NCI-H2081 (cell line): ENCODE measurements at places on chromosomes 12 and 14.

GRCh38 chr14:55028066-55028465 lies 1.0 kb downstream of the SOCS4 start:
- no peak for DNase-seq

- DNase-seq, result no peak
Measured at GRCh38 chr14:55585854-55586253, 5.8 kb downstream of the KTN1 start.

- DNase-seq, result no peak
Measured at GRCh38 chr12:68750506-68750905, 4.5 kb downstream of the SLC35E3 start.

DNA sequence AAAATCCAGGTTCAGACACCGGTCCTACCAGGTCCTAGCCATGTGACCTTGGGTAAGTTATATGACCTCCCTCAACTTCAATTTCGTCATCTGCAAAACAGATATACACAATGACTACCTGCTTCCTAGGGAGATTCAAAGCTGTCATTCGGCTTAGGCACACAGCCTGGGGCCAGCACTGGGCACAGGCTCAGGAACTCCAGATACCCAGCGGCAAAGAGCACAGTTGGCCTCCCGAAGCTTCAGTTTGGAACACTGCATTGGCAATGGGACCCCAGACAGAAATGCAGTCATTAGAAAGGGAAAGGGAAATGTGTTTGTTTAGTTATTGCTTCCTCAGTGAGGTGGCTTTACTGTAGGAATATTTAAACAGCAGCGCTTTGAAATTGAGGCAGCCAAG lies 11.4 kb downstream of the PLEKHG6 start:
- peak; percentile 43 for DNase-seq

- no peak for DNase-seq
Measured at GRCh38 chr14:87566991-87567390, 426.0 kb downstream of the GALC start.

- no peak for DNase-seq
Measured at GRCh38 chr12:23098517-23098916, 473.5 kb downstream of the ETNK1 start.

DNA sequence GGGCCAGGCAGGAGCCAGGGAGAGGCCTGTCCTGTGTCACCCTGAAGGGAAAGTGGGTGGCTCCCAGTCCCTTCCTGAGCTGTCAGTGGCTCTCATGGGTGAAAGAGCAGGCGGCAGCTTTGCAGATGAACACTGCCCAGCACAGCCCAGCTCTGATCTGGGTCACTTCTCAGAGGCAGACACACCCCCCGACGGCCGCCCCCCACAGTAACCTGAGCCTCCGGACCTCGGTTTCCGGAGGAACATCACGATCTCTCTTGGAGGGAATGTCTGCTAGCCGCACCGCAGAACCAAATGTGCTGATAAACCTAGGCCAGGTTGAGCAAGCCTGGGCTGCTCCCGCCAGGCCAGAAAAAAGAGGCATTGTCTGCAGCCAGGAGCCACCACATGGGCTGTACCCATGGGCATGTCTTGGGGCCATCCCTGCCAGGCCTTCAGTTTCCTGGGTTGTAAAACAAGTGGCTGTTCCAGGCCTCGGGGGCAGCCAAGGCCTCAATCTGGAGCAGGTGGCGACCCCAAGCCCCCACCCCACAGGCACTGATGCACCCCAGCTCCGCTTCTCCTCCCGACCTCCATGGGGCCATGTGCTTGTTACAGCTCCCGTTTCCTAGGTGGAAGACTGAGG lies 57.6 kb downstream of the NCOR2 start:
- DNase-seq, result no peak

GRCh38 chr12:89988188-89988915 lies 279.7 kb upstream of the ATP2B1 start:
- no peak for DNase-seq

GRCh38 chr12:114445401-114446323 lies 39.7 kb upstream of the TBX5 start:
- no peak for DNase-seq

DNA sequence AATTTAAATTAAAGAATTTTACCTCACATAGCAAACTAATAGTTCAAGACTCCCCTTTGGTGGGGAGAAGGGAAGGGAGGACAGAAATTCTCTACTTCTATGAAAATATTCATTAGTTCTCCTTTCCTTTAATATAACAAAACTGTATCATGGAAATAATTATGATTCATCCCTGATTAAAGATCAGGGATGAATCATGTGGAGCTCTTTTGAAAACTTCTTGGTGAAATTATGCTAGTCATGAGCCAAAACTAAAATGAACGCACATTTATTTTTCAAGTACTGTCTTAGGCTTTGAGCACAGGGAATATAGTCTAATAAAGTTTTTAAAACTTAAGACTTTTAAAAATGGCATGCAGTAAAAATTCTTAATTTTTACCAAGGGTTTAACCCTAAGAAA lies 17.1 kb downstream of the TMBIM4 start:
- DNase-seq, result no peak

GRCh38 chr14:65531148-65531547 lies 118.6 kb downstream of the FUT8 start:
- no peak for DNase-seq

DNA sequence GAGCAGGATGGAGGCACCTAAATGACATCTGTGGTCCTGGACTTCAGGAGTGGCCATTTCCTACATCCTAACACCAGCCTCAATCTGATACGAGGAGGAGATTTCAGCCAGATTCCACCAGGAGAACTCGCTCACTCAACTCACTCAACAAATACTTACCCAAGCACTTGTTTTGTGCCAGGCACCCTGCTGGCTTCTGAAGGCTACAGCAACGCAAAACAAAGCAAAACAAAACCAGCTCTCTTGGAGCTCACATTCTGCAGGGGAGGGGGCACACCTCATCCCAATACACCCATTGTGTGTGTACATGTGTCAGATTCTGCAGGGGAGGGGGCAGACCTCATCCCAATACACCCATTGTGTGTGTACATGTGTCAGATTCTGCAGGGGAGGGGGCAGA lies 144.8 kb downstream of the PIWIL1 start:
- DNase-seq, result no peak

DNA sequence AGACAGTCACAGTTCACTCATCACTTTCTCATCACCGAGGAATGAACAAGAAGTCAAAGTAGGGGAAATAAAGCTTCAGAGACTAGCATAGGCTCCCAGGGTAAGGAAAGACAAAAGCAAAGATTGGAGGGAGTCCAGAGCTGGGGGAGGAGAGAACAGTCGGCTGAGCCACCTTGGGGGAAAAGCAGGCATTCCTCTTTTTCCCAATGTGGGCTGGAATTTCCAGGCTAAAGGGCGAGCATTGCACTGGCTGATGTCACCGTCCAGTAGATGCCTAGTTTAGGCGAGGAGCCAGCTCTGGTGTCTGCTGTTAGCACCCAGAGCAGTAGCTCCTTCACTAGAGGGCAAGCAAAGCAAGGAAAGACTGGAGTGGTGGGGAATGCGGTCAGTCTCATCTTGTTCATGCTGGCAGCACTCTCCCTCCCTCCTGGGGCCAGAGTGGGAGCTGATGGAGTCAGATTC lies 8.5 kb upstream of the KRT75 start:
- no peak for DNase-seq

GRCh38 chr14:32202491-32202997 lies 525 bp downstream of the RNU6-8 start:
- peak; percentile 65 for DNase-seq

GRCh38 chr14:65860956-65861611 lies 448.6 kb downstream of the FUT8 start:
- no peak for DNase-seq

- peak; percentile 19 for DNase-seq
Measured at GRCh38 chr12:109652233-109652976, 61.2 kb upstream of the FAM222A start.

- no peak for DNase-seq
Measured at GRCh38 chr14:46951103-46951502, 299.5 kb upstream of the RPL10L start.

- DNase-seq, result no peak
Measured at GRCh38 chr12:110531741-110532333, 29.7 kb downstream of the RAD9B start.
